ENCODE measurements at places on chromosomes 2 and 18. TPM values are rescaled to one million over a fixed set of nuclear protein-coding genes. Genes with fewer than 3 reads are reported as not detected.
A peak's percentile ranks its signal among the peaks of the same experiment; 100 is the strongest.

GRCh38 chr18:32998285-32998684 lies 225.5 kb upstream of the KLHL14 start:
- DNase-seq, result no peak

GRCh38 chr2:138176862-138177439 lies 212.7 kb downstream of the HNMT start:
- no peak for DNase-seq

GRCh38 chr2:98359986-98360385 lies 13.7 kb downstream of the CNGA3 start:
- DNase-seq, result no peak

- DNase-seq, result no peak
Observed at GRCh38 chr2:102951249-102951648, 189.4 kb downstream of the TMEM182 start.

DNA sequence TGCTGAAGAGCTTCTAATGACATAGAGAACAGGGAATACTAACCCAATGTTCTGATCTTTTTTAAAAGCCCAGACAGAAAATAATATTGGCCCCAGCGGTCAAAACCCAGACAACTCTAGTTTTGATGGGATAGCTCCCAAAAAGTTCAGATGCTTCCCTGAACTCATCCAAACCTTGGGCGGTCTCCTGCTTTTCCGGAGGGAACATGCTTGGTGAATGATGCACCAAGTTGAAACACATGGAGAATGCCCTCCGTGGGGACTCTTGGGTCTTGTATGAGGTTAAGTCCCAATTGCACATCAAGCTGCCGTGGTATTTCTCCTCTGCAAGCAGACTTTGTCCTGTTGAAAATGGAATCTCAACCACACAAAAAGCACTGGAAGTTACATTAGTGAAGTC lies 120.7 kb upstream of the CTAGE1 start:
- DNase-seq, result no peak

GRCh38 chr2:127581516-127582490 lies 46.3 kb downstream of the MYO7B start:
- DNase-seq, result peak; percentile 29

DNA sequence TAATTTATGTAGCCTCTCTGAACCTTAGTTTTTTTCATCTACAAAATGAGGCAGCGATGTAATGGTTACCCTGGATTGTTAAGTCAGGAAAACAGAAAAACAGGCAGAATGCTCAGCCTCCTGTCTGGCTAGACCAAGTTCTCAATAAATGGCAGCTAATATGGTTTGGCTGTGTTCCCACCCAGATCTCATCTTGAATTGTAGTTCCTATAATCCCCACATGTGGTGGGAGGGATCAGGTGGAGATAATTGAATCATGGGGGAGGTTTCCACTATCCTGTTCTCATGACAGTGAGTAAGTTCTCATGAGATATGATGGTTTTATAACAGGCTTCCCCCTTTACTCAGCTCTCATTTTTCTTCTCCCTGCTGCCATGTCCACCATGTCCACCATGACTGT lies 220.0 kb downstream of the CMPK2 start:
- no peak for DNase-seq

GRCh38 chr2:124335058-124335457 lies 310.0 kb downstream of the CNTNAP5 start:
- DNase-seq, result no peak

- DNase-seq, result no peak
Observed at GRCh38 chr2:46971929-46972328, 56.3 kb upstream of the MCFD2 start.

DNA sequence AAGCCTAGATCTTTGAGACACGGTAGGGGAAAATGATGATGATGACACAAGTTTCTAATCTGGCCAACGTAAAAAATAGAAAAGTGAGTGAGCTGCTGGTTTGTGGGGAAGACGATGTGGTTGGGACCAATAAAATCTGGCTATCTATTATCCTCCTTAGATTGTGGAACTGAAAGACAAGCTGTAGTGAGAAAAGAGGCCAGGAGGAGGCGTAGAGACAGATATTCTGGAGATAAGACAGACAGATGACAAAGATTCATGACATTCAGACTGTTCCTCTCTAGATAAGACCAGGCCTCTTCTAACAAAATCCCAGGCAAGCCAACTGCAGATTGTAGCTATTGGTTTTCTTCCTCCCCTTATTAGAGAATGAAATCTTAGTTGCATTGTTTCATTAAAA lies 376.3 kb upstream of the UBE2E3 start:
- no peak for DNase-seq

DNA sequence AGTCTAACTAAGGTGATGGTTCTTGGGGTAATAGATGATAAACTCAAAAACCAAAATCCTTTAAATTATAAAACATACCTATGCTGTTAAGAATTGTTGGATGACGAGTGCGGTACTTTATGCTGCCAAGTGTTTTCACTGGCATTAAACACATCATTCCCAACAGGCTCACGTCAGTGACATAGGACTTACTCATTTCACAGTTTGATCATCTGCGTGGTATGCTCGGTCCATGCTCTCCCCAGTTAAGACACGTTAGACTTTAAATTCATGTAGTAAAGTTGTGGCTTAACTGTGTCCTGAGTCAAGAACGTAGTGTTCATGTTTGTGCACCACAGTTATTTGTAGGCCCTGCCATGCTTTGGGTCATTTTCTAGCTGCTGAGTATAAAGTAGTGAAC lies 125.6 kb upstream of the MYT1L start:
- no peak for DNase-seq

DNA sequence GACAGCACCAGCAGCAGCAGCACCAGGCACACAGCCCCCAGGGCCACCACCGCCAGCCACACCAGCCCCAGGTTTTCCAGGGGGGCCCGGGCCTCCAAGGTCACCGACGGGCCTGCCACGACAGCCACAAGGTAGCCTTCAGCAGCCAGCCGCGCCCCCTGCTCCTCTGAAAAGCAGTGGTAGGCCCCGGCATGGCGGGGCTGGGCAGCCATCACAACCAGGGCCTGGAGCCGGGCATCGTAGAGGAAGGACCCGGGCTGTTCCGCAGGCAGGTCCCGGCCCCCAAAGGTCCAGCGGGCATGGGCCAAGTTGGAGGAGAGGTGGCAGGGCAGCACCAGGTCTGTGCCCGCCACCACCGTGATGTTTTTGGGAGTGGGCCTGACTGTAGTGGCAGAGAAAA lies 3.3 kb upstream of the ANKRD39 start:
- no peak for DNase-seq

- no peak for DNase-seq
Observed at GRCh38 chr2:223500709-223501108, 101.5 kb downstream of the SCG2 start.

DNA sequence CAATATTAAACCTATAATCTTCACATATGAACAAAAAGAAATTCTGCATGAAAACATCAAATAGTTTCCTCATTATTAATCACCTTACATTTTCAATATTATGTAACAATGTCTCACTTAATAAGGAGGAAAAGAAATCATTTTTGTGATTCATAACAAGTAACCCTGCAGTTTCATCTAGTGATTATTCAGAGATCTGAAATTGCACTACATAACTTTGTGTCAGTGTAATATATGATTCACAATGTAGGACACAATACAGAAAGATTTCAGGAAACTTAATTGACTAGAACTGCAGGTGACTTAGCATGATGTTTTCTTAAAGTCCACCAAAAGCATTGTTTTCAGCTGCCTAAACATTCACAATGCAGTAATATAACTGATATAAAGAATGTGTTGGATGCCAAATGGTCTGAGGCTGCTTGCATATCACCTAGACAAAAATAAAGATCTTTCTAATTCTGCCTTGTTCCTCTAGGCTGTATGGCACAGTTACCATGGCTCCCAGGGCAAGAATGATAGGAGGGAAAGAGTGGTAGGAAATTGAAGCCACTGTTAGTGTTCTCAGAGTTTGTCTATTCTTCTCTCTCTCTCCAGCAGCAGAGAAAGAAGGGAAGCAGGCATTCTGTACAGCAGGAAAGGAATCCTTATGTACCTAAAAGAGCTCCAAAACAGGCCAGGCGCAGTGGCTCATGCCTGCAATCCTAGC lies 366.6 kb downstream of the FSIP2 start:
- DNase-seq, result no peak

DNA sequence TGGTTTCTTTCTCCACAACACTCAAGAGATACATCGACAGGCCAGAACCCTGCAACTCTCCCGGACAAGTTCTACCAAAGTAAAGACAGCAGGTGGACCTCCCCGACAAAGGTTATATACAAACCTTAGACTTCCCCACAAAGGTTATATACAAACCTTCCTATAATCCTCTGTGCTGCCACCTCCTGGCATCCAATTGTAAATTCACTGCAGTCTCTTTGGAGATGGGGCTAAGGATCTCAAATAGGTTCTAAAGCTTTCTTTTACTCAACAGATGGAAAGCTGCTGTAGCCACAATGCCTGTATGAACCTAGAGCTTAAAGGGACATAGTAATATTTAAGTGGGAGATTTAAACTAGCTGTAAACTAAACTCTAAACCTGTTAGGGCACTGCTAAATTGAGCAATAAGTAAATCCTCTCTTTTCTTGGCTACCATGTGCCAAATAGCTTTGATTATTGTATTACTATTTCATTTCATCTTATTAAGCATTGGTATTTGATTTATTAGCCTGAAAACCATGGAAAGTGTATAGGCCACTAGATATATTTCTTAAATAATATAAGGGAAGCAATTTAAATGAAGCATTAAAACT lies 9.8 kb upstream of the MREG start:
- no peak for DNase-seq

DNA sequence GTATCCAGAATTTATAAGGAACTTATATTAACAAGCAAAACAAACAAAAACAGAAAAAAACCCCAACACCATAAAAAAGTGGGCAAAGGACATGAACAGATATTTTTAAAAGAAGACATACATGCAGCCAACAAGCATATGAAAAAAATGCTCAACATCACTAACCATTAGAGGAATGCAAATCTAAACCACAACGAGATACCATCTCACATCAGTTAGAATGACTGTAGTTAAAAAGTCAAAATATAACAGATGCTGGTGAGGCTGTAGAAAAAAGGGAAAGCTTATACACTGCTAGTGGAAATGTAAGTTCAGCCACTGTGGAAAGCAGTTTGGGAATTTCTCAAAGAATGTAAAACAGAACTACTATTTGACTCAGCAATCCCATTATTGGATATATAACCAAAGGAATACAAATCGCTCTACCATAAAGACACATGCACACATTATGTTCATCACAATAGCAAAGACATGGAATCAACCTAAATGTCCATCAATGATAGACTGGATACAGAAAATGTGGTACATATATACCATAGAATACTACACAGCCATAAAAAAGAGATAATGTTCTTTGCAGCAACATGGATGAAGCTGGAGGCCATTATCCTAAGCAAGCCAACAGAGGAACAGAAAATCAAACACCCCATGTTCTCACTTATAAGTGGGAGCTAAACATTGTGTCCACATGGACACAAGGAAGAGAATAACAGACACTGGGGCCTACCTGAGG lies 25.3 kb downstream of the PREPL start:
- no peak for DNase-seq

DNA sequence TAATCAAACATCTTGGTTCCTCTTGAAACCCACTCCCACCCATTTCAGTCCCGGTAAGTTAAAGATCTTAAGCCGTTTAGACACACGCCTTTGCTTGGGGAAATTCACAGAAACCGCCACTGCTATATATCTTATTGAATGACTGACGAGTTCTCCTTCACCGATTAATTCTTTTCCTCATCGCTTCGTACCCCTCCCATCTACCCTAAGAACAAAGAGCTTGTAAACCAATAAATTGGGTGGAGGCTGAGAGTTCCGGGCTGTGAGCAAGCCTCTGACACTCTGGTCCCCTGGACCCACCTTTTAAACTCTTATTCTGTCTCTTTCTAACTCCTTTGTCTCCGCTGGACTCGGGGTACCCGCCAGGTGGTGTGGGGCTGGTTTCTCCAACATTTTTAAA lies 30.6 kb downstream of the TMEM131 start:
- DNase-seq, result no peak

GRCh38 chr2:141329964-141330363 lies 800.9 kb downstream of the LRP1B start:
- no peak for DNase-seq

- DNase-seq, result no peak
Observed at GRCh38 chr2:58204195-58204959, 36.7 kb downstream of the FANCL start.

DNA sequence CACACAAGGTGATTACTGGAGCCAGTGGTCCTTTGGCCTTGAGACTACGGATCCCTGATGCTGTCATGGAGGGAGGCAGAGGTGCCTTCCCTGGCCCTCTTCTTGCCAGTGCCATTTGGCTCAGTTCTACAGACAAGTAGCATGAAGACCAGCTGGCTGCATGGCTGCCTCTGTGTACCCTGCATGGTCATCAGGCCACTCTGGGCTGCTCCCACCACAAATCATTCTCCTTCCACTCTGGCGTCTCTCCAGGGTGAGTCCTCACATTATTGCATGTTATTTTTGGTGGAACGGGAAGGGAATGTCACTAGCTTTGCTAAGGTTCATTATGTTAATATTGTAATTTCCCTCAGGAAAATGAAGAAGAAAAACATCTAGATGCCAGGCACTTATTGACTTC lies 229.8 kb downstream of the VAPA start:
- no peak for DNase-seq

DNA sequence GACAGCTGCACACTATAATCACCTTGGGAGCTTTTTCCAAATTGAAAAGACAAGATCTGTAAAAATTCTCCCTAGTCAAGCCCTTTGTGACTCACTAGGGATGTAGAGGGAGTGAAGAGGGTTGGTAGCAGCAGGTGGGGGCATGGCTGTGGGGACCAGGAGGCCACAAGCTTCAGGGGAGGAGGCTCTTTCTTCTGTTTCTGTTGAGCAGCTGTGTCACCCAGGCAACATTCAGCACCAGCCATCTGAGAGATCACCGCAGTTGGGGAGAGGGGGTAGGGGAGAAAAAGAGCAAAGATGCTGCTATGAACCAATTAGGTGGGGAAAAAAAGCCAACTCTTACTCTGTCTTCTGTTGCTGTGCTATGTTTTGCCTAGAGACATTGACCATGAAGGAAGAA lies 352.3 kb upstream of the MEIS1 start:
- DNase-seq, result no peak

CD28 gene
- total RNA-seq, result 0.21 TPM

CRACDL gene
- 25.5 TPM for total RNA-seq

EFR3B gene
- total RNA-seq, result 1.0 TPM

GDF7 gene
- 11.0 TPM for total RNA-seq

ZDBF2 gene
- 13.0 TPM for total RNA-seq

ARHGAP25 gene
- 14.7 TPM for total RNA-seq

COL6A3 gene
- total RNA-seq, result 197 TPM

DSC2 gene
- 5.1 TPM for total RNA-seq

INPP5D gene
- total RNA-seq, result 43.4 TPM

CDH20 gene
- total RNA-seq, result 0.75 TPM
